ENCODE measurements at places on chromosomes 5 and 9.

DNA sequence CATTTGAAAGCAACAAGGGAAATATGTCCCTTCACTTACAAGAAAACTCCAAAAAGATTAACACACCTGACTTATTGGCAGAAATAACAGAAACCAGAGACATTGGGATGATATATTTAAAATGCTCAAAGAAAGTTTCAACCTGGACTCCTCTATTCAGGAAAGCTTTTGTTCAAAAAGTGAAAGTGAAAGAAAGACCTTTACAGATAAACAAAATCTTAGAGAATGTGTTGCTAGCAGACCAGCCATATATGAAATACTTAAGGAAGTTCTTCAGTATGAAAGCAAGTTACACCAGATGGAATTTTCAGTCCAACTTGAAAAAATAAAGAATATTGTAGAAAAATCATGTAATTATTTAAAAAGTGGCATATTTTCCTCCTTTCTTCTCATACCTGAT, 1075.1 kb downstream of the NR2F1-AS1 start:
- H3K36me3 ChIP-seq: no peaks in the 10 kb centered on the region
- H3K27ac ChIP-seq: no peak overlapping the region

- H3K4me1 ChIP-seq: no peaks in the 10 kb centered on the region
- no peaks in the 10 kb centered on the region for H3K27me3 ChIP-seq
- H3K4me3 ChIP-seq: no peak overlapping the region
- no peak overlapping the region for H3K27ac ChIP-seq
- no peak for DNase-seq
Measured at GRCh38 chr9:118455259-118455658, 751.1 kb downstream of the TLR4 start.

DNA sequence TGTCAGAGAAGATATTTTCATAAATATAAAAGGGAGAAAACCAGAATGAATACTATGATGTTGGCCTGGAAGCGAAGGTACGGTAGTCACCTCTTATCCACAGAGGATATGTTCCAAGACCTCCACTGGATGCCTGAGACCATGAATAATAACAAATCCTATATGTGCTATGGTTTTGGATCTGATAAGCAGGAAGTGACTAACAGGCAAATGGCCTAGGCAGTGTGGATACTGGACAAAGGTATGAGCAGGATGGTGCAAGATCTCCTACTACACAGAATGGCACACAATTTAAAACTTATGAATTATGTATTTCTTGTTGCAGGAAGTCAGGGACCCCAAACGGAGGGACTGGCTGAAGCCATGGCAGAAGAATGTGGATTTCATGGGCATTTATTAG, 48.2 kb downstream of the ADAMTS12 start:
- no peak overlapping the region for H3K27ac ChIP-seq
- no peaks in the 10 kb centered on the region for H3K27me3 ChIP-seq
- peaks cover 31% of the 10 kb centered on the region for H3K4me1 ChIP-seq

GRCh38 chr9:5643005-5643624, 14.2 kb downstream of the RIC1 start:
- no peak for DNase-seq
- H3K36me3 ChIP-seq: peaks cover 47% of the 10 kb centered on the region
- no peak overlapping the region for H3K27ac ChIP-seq
- peaks cover 10% of the 10 kb centered on the region for H3K4me1 ChIP-seq

GRCh38 chr9:133003071-133003461, 24.6 kb downstream of the GFI1B start:
- H3K27ac ChIP-seq: no peak overlapping the region
- H3K36me3 ChIP-seq: no peaks in the 10 kb centered on the region
- no peaks in the 10 kb centered on the region for H3K4me1 ChIP-seq
- peaks cover 82% of the 10 kb centered on the region for H3K27me3 ChIP-seq
- peak; percentile 12 for DNase-seq
- H3K4me3 ChIP-seq: no peak overlapping the region

DNA sequence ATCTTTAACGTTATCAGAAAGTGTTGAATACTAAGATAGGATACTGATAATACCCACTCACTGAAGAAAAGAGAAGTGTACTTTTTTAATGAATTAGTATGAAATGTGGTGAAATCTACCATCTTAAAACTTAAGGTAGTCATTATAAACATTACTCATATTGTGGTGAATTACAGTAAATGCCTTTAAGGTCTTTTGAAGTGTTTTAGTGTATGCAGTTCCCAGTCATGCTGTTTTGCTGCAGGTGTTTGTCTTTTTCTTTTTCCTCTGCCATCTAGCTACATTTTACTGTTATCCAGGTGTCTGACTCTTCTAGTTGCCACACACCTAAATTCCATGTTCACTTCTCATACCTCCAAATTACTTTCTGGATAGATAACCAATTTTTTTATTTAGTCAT, 72.6 kb downstream of the ERMP1 start:
- H3K27ac ChIP-seq: no peak overlapping the region
- no peak overlapping the region for H3K4me3 ChIP-seq
- H3K36me3 ChIP-seq: peaks cover 49% of the 10 kb centered on the region

DNA sequence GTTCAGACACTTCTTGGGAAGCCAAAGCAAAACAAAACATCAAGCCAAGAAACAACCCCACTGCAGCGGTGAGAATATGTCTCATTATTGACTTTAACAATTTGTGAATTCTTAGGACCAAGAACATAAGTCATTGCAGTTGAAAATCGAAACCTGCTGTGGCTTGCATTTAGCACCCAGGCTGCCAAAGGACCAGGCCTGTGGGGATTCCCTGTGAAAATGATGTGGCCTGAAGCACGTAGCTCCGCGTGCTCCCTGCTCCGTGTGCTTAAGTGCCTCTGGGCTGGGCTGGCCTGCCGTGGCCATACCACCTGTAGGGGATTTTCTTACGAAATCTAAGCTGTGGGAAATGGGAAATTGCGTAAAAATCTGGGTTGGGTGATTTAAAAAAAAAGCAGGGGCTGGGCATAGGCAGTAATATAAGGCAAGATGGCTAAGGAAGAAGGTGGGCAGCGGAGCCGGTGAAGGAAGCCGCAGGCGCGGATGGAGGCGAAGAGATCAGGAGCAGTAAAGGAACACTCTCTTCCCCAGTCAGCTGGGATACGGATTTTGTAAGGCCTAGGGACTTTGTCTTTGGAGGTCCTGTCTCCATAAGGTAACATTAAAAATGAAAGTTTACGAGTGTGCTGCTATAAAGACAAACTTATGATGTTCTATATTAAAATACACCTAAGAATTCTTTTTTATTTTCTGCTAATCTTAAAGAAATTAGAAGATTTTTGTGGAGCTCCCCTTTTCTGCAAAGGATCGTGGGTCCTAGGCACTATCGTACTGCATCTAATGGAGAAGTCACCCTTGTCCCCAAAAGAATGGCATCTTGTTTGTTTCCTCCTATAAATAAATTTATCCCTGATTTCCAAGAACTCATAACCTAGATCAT, 189.6 kb upstream of the SEMA6A start:
- no peaks in the 10 kb centered on the region for H3K27me3 ChIP-seq
- H3K4me3 ChIP-seq: no peak overlapping the region
- H3K27ac ChIP-seq: peak overlapping the region; percentile 42
- no peaks in the 10 kb centered on the region for H3K4me1 ChIP-seq
- DNase-seq: no peak
- no peaks in the 10 kb centered on the region for H3K36me3 ChIP-seq

- H3K36me3 ChIP-seq: no peaks in the 10 kb centered on the region
- H3K4me1 ChIP-seq: peaks cover 5% of the 10 kb centered on the region
- DNase-seq: no peak
- H3K4me3 ChIP-seq: no peak overlapping the region
- H3K27ac ChIP-seq: no peak overlapping the region
- peaks cover 5% of the 10 kb centered on the region for H3K27me3 ChIP-seq
Measured at GRCh38 chr5:100794218-100794617, 108.9 kb downstream of the ST8SIA4 start.

- no peak overlapping the region for H3K27ac ChIP-seq
- peaks cover 2% of the 10 kb centered on the region for H3K36me3 ChIP-seq
- no peak for DNase-seq
- no peak overlapping the region for H3K4me3 ChIP-seq
- H3K27me3 ChIP-seq: peaks cover 65% of the 10 kb centered on the region
Measured at GRCh38 chr5:83475391-83475863, 3.9 kb downstream of the VCAN start.

- H3K27me3 ChIP-seq: no peaks in the 10 kb centered on the region
- H3K36me3 ChIP-seq: peaks cover 70% of the 10 kb centered on the region
- H3K4me1 ChIP-seq: peaks cover 85% of the 10 kb centered on the region
- DNase-seq: no peak
- no peak overlapping the region for H3K27ac ChIP-seq
- H3K4me3 ChIP-seq: no peak overlapping the region
Measured at GRCh38 chr5:80249901-80250300, 5.9 kb downstream of the SERINC5 start.

- no peak overlapping the region for H3K4me3 ChIP-seq
- no peak for DNase-seq
- H3K36me3 ChIP-seq: peaks cover 8% of the 10 kb centered on the region
- no peak overlapping the region for H3K27ac ChIP-seq
- H3K27me3 ChIP-seq: peaks cover 4% of the 10 kb centered on the region
Measured at GRCh38 chr9:110180511-110181434, 27.2 kb downstream of the C9orf152 start.

- no peaks in the 10 kb centered on the region for H3K27me3 ChIP-seq
- no peak overlapping the region for H3K27ac ChIP-seq
- no peaks in the 10 kb centered on the region for H3K4me1 ChIP-seq
- DNase-seq: no peak
- H3K4me3 ChIP-seq: no peak overlapping the region
Measured at GRCh38 chr5:161219816-161220215, 326.7 kb downstream of the GABRB2 start.

- no peak overlapping the region for H3K27ac ChIP-seq
- H3K4me1 ChIP-seq: no peaks in the 10 kb centered on the region
- no peaks in the 10 kb centered on the region for H3K36me3 ChIP-seq
- H3K27me3 ChIP-seq: no peaks in the 10 kb centered on the region
- no peak overlapping the region for H3K4me3 ChIP-seq
Measured at GRCh38 chr5:34750206-34750605, 88.8 kb upstream of the TTC23L start.

GRCh38 chr9:33287087-33287490, 3.2 kb upstream of the NFX1 start:
- peaks cover 27% of the 10 kb centered on the region for H3K36me3 ChIP-seq
- H3K27me3 ChIP-seq: peaks cover 5% of the 10 kb centered on the region
- peak overlapping the region; percentile 79 for H3K27ac ChIP-seq
- peak; percentile 72 for DNase-seq

GRCh38 chr9:127075624-127076372, 46.6 kb downstream of the ANGPTL2 start:
- H3K27me3 ChIP-seq: peaks cover 39% of the 10 kb centered on the region
- H3K27ac ChIP-seq: no peak overlapping the region
- DNase-seq: no peak
- H3K4me3 ChIP-seq: no peak overlapping the region
- peaks cover 3% of the 10 kb centered on the region for H3K4me1 ChIP-seq

GRCh38 chr5:151584057-151584937, 6.8 kb downstream of the FAT2 start:
- H3K4me1 ChIP-seq: no peaks in the 10 kb centered on the region
- H3K4me3 ChIP-seq: no peak overlapping the region
- H3K36me3 ChIP-seq: no peaks in the 10 kb centered on the region
- no peak for DNase-seq
- H3K27ac ChIP-seq: no peak overlapping the region

- no peaks in the 10 kb centered on the region for H3K36me3 ChIP-seq
- no peak for DNase-seq
- H3K27me3 ChIP-seq: peaks cover 4% of the 10 kb centered on the region
- H3K4me1 ChIP-seq: peaks cover 12% of the 10 kb centered on the region
- no peak overlapping the region for H3K27ac ChIP-seq
Measured at GRCh38 chr5:61176631-61177030, 14.4 kb upstream of the SMIM15 start.

DNA sequence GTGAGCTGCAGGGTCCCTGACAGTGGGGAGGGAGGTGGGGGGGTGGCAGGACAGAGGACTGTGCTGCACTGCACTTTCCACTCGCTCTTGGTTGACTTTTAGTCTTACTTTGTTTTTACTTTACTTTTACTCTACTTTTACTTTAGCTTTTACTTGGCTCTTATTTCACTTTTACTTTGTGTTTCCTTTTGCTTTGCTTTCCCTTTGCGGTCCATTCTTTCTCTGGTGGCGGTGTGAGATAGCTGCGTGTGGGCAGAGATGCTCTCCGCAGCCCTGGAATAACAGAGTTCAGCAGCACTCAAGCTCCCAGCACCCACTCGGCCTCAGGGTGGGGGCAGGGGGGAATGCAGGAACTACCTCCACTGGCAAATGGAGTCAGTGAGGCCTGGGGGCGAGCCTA, 4.7 kb downstream of the AK8 start:
- no peak overlapping the region for H3K4me3 ChIP-seq
- peak overlapping the region; percentile 70 for H3K27ac ChIP-seq
- peaks cover 40% of the 10 kb centered on the region for H3K27me3 ChIP-seq
- H3K4me1 ChIP-seq: peaks cover 7% of the 10 kb centered on the region

DNA sequence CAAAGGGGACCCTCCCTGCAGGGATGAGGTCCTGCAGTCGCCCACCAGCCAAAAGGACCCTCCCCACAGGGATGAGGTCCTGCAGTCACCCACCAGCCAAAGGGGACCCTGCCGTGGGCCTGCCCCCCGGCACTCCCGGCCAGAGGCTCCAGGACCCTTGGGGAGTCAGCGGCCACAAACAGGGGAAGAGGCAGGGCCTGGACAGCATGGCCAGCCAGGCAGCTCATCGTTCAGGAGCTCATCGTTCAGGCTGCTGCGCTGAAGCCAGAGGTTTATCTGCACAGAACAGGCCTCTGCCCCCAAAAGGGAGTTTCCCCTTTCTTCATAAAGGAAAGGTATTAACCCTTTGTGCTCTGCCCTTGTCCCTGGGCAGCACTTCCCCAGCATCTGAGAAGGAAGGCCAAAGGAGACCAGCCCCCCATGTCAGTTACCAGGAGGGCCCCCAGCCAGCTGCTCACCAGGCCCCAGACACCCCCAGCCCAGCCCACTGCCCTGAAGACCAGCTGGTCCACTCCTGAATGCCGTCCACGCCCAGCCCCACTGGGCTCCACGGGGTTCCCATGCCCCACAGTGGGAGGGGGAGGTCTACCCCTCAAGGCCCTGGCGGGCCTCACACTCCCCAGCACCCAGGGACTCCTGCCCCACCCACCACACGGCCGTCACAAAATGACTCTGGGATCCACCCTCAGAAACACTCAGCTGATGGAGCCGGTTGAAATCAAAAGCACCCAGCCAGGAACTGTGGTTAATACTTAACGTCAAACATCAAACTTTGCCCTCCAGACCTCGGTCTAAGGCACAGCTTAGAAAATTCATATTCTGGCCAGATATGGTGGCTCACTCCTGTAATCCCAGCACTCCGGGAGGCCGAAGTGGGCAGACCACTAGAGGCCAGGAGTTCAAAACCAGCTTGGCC, 6.3 kb downstream of the SLC12A7 start:
- H3K27me3 ChIP-seq: no peaks in the 10 kb centered on the region
- DNase-seq: peak; percentile 86
- H3K27ac ChIP-seq: peak overlapping the region; percentile 98
- H3K36me3 ChIP-seq: peaks cover 22% of the 10 kb centered on the region

GRCh38 chr9:34710023-34710422, at the start of gene CCL21:
TSS of gene CCL21 (minus strand) at chr9:34710136. CDS start at chr9:34710066, 70 bp downstream.
- DNase-seq: no peak
- no peak within 1 kb of the TSS for H3K4me3 ChIP-seq
- peaks cover 21% of the 10 kb centered on the region for H3K27me3 ChIP-seq
- H3K27ac ChIP-seq: no peak within 1 kb of the TSS

Data from activated naive CD4-positive, alpha-beta T cell treated with anti-CD3 and anti-CD28 coated beads, Interleukin-2, amount 10 ng/mL, durations not matched to agents 7 days and 5 days (primary cell).